ENCODE measurements at places on chromosomes 16 and 17. TPM values are rescaled to one million over a fixed set of nuclear protein-coding genes. Genes with fewer than 3 reads are reported as not detected.

Gene SRCIN1
- total RNA-seq = 1.8 TPM

Gene KIF18B
- total RNA-seq = 28.5 TPM

Gene PLEKHH3
- total RNA-seq = 27.8 TPM

Gene GAST
- not detected for total RNA-seq

Gene RND2
- 0.12 TPM for total RNA-seq

Gene IGSF6
- total RNA-seq = not detected

DNA sequence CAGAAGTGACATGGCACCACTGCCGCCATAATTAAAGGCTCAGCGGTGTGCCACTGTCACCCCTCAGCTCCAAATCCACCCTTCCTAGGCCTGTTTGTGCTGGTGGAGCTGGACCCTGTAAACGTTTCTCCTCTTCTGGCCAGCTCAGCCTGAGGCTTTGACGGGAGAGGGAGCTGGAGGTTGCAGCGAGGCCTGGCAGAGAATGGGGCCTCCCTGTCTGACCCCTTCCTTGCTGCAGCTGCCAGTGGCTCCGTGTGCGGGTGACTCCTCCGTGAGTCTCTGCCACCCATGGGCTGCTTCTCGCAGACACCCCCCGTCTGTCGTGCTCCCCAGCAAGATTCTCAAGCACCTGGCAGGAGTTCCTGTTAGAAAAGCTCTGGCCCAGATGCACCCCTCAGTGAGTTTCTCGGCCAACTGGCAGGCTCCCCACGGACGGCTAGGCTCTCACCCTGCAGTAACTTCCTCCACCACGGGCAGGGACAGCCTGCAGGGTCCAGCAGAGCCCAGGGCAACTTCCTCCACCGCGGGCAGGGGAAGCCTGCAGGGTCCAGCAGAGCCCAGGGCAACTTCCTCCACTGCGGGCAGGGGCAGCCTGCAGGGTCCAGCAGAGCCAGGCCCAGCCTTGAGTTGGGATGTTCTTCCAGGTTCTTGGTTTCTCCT lies 4.7 kb upstream of the CHMP6 start:
- H3K27me3 ChIP-seq = no peaks in the 10 kb centered on the region
- H3K4me3 ChIP-seq = no peak overlapping the region
- H3K36me3 ChIP-seq = no peaks in the 10 kb centered on the region
- no peak overlapping the region for H3K27ac ChIP-seq
- DNase-seq = no peak

DNA sequence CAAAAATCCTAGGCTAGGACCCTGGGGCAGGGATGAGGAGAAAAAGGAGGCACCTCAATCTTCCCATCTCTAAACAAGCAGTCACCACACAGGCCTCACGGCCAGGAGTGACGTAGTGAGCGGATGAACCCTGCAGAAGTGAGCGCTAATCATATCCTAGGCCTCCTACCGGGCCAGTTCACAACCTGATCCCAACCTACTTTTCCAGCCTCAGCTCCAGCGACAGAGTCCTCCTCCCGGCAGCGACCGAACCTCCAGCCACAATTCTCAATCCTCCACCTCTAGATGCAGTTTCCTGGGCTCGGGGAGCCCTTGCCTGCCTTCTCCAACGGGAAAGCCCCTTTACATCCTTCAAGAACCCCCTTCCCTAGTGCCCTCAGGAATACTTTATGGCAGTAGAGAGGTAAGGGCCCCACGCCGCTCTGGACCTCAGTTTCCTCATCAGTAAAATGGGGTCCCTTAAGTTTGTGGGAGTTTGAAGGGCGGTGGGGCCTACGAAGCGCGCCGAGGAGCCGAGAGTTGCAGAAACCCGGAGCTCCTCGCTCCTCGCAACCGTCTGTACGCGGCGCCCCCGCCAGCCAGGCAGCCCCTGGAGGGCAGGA lies 1.4 kb downstream of the ZNF668 start:
- H3K27me3 ChIP-seq = no peaks in the 10 kb centered on the region
- H3K4me1 ChIP-seq = peaks cover 15% of the 10 kb centered on the region
- peaks cover 4% of the 10 kb centered on the region for H3K36me3 ChIP-seq
- DNase-seq = peak; percentile 48
- peak overlapping the region; percentile 81 for H3K4me3 ChIP-seq
- H3K27ac ChIP-seq = peak overlapping the region; percentile 76

DNA sequence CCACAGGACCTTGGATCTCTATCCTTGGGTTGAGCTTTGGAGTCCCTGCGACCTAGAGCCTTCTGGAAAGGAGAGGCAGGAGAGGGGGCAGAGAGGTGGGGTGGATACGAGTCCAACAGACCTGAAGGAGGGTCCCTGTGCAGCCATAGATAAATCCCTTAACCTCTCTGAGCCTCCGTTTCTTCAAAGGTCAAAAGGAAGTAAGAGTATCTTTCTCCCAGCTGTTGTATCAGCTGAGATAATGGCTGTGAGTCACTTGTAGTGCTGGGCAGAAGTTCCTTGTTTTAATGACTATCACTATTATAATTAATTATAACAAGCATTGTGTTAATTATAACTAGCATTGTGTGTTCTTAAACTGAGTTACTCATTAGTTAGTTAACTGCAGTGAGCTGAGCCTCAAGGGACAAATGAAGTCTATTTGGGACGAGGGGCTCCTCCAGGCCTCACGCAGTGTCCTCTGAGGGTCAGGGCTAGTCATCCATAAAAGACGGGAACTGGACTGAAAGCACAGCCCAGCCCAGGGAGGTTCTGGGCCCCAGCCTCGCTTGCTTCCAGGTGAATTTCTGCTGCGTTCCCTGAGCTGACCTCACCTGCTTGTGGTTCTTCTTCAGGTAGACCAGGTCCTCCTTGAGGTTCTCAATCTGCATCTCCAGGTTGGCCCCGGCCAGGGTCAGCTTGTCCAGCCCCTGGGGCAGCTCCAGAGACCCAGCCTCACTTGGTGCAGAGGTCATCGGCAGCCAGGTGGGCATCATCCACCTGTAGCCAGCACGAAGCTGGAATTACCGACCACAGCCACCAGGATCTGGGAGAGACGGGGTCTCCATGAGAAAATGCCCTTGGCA lies 5.7 kb upstream of the KRT17 start:
- H3K27me3 ChIP-seq = no peaks in the 10 kb centered on the region
- no peak for DNase-seq
- H3K27ac ChIP-seq = no peak overlapping the region
- peaks cover 11% of the 10 kb centered on the region for H3K4me1 ChIP-seq

- DNase-seq = no peak
- no peak overlapping the region for H3K27ac ChIP-seq
- H3K36me3 ChIP-seq = peaks cover 41% of the 10 kb centered on the region
- H3K4me3 ChIP-seq = no peak overlapping the region
- H3K27me3 ChIP-seq = no peaks in the 10 kb centered on the region
Observed at GRCh38 chr17:78425429-78425828, 47.0 kb downstream of the PGS1 start.

GRCh38 chr16:19968891-19969683 lies 84.4 kb upstream of the GPRC5B start:
- no peaks in the 10 kb centered on the region for H3K4me1 ChIP-seq
- no peaks in the 10 kb centered on the region for H3K27me3 ChIP-seq
- H3K27ac ChIP-seq = no peak overlapping the region
- DNase-seq = no peak
- H3K4me3 ChIP-seq = no peak overlapping the region
- no peaks in the 10 kb centered on the region for H3K36me3 ChIP-seq

DNA sequence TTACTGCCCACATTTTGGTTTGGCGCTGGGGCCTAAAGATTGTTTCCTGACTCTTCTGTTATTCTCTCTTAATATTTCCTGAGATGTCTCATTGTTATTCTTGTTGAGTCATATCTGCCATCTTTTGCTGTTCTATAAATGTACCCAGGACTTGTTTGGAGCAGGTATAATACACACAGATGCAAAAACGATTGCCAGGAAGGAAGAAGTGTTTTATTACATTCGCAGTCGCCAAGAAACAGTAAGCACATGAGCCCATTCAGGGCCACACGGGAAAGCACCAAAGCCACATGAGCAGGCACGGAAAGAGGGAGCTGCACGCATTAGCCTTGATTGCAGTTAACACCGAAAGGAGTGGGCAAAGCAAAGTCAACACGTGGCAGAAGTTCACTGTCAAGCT lies 70.2 kb downstream of the ARHGAP44 start:
- H3K4me3 ChIP-seq = no peak overlapping the region
- no peak for DNase-seq
- H3K27ac ChIP-seq = no peak overlapping the region
- no peaks in the 10 kb centered on the region for H3K27me3 ChIP-seq
- no peaks in the 10 kb centered on the region for H3K4me1 ChIP-seq
- no peaks in the 10 kb centered on the region for H3K36me3 ChIP-seq

GRCh38 chr17:61369751-61370150 lies 29.9 kb upstream of the TBX2 start:
- H3K27ac ChIP-seq = no peak overlapping the region
- H3K36me3 ChIP-seq = no peaks in the 10 kb centered on the region
- H3K4me1 ChIP-seq = no peaks in the 10 kb centered on the region
- no peak overlapping the region for H3K4me3 ChIP-seq
- DNase-seq = no peak

DNA sequence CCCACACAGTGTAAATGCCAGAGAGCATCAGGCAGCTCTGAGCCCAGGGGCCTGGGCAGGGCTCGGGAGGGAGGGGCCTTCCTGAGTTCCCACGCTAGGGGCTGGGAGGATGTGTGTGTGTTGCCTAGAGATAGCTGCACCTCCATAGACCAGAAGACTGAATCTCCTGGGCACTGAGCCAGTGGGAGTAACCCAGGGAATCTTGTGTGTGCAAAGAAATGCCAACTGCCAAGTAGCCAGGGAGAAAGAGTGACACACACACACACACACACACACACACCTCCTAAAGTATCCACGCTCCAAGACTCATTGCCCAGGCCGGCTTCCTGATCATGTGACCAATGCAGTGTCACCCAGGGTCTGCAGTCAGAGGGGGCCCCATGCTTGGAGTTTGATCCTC lies 166.2 kb upstream of the RPL38 start:
- DNase-seq = peak; percentile 44
- H3K4me3 ChIP-seq = no peak overlapping the region
- no peaks in the 10 kb centered on the region for H3K36me3 ChIP-seq
- H3K4me1 ChIP-seq = peaks cover 2% of the 10 kb centered on the region
- H3K27ac ChIP-seq = no peak overlapping the region

GRCh38 chr17:49316889-49317675 lies 45.0 kb downstream of the ZNF652 start:
- H3K27me3 ChIP-seq = no peaks in the 10 kb centered on the region
- DNase-seq = no peak
- peaks cover 14% of the 10 kb centered on the region for H3K4me1 ChIP-seq
- H3K27ac ChIP-seq = no peak overlapping the region
- H3K36me3 ChIP-seq = peaks cover 3% of the 10 kb centered on the region

DNA sequence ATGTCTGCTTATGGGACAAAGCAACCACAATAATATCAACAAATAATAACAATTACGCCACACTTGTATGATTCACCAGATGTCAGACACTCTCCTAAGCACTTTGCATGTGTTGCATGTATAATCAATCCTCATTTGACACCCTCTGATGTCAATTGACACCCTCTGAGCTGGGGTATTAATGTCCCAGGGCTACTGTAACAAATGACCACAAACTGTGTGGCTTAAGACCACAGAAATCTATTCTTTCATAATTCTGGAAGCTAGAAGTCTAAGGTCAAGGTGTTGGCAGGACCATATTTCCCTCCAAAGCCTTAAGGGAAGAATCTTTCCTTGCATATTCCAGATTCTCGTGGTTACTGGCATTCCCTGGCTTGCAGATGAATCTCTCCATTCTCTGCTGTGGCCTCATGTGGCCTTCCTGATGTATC lies 112.7 kb downstream of the NPIPB5 start:
- no peaks in the 10 kb centered on the region for H3K36me3 ChIP-seq
- H3K4me1 ChIP-seq = peaks cover 6% of the 10 kb centered on the region
- DNase-seq = no peak

- no peak for DNase-seq
- no peak overlapping the region for H3K27ac ChIP-seq
- H3K27me3 ChIP-seq = no peaks in the 10 kb centered on the region
- no peaks in the 10 kb centered on the region for H3K4me1 ChIP-seq
- no peaks in the 10 kb centered on the region for H3K36me3 ChIP-seq
Observed at GRCh38 chr16:50275098-50275415, 8.7 kb downstream of the ADCY7 start.

GRCh38 chr17:208429-208828 lies 27.0 kb upstream of the DOC2B start:
- H3K36me3 ChIP-seq = no peaks in the 10 kb centered on the region
- no peak overlapping the region for H3K4me3 ChIP-seq
- no peaks in the 10 kb centered on the region for H3K4me1 ChIP-seq
- no peak overlapping the region for H3K27ac ChIP-seq

DNA sequence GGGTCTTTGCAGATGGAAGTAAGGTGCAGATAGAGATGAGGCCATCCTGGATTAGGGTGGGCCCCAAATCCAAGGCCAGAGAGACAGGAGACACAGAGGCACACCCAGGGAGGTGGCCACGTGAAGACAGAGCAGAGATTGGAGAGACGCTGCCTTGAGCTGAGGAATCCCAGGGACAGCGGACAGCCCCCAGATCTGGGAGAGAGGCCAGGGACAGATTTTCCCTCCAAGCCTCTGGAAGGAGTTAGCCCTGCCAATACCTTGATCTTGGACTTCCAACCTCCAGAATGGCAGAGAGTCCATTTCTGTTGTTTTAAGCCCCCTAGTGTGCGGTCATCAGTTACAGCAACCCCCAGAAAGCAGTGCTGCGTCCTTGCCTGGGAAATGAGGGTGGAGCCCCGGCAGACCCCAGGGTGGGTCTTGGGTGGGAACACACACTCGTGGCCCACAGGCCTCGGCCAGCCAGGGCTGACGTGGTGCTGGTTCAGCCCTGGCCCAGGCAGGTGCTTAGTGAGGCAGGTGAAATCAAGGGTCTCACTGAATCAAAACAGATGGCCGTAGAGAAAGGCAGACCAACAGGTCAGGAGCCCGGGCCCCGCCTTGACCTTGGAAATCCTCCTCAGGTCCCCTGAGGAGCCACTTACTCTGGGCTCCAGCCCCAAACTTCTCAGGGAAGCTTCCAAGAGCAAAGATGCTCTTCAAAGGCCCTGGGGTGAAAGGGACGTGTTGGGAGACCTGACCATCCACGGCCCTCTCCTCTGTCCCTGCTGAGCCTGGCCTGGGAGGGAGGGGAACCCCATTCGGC lies 169.3 kb downstream of the RBFOX3 start:
- H3K27me3 ChIP-seq = peaks cover 74% of the 10 kb centered on the region
- no peaks in the 10 kb centered on the region for H3K36me3 ChIP-seq
- H3K4me3 ChIP-seq = no peak overlapping the region

DNA sequence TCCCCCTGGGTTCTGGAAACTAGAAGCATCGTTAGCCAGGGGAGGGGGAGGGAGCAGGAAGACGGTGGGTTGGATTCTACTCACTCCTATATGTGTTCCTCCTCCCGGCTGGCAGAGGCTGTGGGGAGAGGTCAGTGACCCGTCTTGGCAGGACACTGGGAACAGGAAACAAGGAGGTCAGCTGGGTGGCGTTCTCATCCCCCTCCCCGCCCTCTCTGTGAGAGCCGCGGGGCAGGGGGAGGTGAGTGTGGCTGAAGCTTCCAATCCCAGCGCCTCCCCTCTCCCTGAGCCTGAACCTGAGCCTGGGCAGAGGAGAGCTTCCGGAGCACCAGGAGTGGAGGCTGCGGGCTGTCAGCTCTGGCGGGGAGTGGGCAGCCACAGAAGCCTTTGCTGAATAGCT lies 12.5 kb downstream of the GPRC5C start:
- no peak overlapping the region for H3K27ac ChIP-seq
- H3K27me3 ChIP-seq = no peaks in the 10 kb centered on the region
- no peak for DNase-seq
- H3K4me3 ChIP-seq = no peak overlapping the region
- H3K4me1 ChIP-seq = peaks cover 13% of the 10 kb centered on the region

- H3K4me3 ChIP-seq = no peak overlapping the region
- no peaks in the 10 kb centered on the region for H3K27me3 ChIP-seq
- H3K27ac ChIP-seq = no peak overlapping the region
- no peaks in the 10 kb centered on the region for H3K36me3 ChIP-seq
- peak; percentile 23 for DNase-seq
Observed at GRCh38 chr17:47955497-47956461, 1.9 kb downstream of the PRR15L start.

GRCh38 chr17:78368854-78369495 lies 9.1 kb upstream of the SOCS3 start:
- H3K36me3 ChIP-seq = no peaks in the 10 kb centered on the region
- no peak overlapping the region for H3K4me3 ChIP-seq
- H3K27me3 ChIP-seq = no peaks in the 10 kb centered on the region
- no peak overlapping the region for H3K27ac ChIP-seq
